H4 (cell line): ENCODE measurements at places on chromosomes 1 and 21. TPM values are rescaled to one million over a fixed set of nuclear protein-coding genes. Genes with fewer than 3 reads are reported as not detected.

GRCh38 chr21:44887126-44887806 is 13.8 kb upstream of the PTTG1IP start:
- DNase-seq: no peak

PTGER3 gene
- 0.50 and 2.4 TPM in 2 replicates for total RNA-seq

LINGO4 gene
- total RNA-seq: not detected in 2 replicates

AKR7A3 gene
- total RNA-seq: 0.31 TPM in 1 of 2 replicates, not detected in the other

DNA sequence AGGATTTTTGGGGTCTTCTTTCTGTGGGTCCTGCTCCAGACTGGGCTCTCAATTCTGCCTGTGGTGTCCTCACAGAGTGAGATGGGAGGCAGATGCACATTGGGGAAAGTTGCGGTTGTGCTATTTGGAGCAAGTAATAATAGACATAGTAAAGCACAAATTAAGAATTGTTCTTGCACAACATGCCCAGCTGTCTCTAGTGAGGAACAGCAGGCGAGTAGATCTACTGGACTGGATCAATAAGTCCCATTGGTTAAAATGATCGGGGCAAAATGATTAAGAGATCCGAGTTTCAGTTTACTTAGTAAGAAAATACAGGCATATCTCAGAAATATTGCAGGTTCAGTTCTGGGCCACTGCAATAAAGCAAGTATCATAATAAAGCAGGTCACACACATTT is 448.3 kb upstream of the PROX1 start:
- DNase-seq: no peak

STUM gene
- not detected in 2 replicates for total RNA-seq

DNA sequence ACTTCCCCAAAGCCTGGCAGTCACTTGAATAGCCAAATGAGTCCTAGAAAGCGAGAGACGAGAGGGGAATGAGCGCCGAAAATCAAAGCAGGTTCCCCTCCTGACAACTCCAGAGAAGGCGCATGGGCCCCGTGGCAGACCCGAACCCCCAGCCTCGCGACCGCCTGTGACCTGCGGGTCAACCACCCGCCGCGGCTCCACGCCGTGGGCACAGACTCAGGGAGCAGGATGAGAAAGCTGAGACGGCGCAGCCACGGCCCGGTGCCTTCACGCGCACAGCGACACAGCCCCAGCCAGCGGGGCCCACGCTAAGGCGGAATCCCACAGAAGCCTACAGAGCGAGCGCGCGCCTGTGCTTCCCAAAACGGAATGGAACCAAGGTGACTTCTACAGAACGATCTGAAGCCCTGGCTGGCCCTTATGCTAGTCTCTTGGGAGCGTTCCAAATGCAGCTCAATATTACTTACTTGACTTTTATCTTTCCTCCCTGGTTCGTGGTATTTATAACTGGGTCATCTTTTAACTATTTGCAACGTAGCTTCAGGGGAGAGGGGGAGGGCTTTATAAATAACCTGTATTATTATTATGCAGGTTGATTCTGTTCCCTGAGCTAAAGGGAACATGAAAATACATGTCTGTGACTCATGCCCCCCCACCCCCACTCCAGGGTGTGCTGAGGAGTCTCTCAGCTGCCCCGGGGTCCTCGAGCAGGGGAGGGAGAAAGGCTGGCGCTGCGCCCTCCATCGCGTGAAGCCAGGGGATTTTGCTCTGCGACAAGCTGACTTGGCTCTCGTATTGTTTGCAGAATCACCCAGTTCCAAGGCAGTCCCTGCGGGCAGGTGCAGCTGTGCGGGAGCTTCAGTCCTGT is 1.7 kb downstream of the TSPEAR start:
- no peak for DNase-seq

OR2T34 gene
- not detected in 2 replicates for total RNA-seq

PROX1 gene
- total RNA-seq: 0.14 and 0.21 TPM in 2 replicates

DNA sequence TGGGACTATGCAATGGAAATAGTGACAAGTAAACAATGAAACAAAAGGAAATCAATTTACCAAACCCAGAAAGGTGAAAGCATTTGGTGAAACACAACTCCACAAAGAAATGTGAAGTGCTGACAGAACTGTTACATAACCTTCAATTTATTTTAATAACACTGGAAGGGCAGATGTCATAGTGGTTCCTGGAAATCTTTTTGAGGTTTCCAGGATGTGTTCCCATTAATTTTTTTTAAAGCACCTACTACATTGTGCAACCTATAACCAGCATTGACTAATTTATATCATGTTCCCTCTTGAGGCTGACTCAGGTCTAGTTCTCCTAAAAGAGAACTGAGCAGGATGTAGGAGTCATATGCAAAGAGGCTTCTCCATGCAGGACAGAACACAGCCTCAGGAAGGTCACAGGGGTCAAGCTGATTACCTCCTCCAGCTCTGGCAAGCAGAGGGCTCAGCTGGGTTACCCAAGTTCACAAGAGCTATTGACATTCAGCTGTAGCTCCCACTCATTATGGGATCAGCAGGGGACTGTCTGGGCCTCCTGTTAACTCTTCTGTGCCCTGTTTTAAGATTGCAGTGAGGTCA is 157.1 kb upstream of the NRIP1 start:
- peak; percentile 56 for DNase-seq

DNA sequence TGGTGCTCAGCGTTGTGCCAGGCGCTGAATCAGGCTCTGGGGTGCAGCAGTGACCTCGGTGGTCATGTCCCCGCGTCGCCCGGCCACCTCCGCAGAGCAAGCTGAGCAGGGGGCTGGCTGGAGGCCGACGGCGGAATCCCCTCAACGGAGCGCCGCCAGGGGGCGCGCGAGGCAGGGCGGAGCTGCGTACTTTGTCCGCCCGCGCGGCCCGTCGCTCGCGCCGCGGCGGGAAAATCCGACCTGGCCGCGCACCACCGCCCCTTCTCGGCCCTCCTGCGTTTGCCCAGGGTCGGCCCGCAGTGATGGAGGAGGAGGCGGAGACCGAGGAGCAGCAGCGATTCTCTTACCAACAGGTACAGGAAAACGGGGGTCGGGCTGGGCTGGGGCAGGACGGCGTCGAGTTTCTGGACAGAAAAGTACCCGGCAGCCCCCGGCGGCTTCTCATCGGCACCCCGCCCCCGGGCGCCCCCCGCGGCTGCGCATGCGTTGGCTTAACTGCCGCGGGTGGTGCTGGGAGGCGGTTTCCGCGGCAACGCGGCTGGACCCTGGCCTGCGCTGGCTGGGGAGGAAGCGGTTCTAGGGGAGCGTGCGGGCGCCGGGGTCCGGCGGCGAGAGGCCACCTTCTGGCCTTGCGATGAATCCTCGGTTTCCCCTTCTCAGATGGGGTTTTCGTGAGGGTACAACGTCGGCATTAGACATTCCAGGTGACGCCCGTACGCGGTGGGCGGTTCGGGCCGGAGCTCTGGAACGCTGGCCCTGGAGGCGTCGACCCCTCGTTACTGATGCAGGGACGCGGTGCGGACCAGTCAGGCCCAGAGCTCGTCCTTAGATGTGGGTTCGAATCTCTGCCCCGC is at the start of gene CENPS:
Gene CENPS, plus strand, starts transcription at position 218 of the 854 bp plus-strand sequence. Its CDS starts 85 bp downstream, at position 303.
- DNase-seq: peak; percentile 60

DNA sequence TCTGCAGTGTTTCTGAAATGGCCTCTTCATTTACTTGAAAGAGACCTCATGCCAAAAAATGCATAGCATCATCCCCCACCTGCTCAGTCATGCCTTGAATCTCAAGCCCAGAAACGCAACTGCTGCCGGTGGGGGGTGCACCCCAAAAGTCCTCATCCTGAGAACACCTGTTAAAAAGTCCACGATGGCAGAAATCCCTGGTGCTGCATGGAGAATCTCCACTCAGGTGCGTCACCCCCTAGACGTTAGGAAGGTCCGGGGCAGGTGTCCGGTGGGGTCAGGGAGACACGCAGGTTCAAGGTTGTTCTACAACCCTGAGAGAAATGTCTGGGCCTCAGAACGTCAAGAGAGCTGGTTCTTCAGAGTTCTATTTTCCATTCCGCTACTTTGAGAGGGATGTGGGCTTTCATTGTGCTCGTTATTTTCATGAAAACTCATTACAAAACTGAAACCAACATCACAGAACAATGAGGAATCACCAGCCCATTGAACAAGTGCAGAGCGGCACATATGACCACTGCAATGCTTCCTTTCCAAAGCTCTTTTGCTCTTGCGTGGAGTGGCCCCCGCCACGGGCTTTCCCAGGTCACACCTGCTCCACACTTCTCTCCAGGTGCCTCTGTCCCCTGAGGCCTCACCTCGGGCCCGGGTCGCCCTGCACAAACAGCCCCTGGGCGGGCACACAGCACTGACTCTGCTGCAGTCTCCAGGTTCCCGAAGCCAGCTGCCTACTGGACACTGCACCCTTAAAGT is 201.9 kb downstream of the TOMM20 start:
- no peak for DNase-seq

GRCh38 chr1:24101796-24102586 is 9.9 kb downstream of the MYOM3 start:
- no peak for DNase-seq

GRCh38 chr21:41712201-41712600 is 54.7 kb downstream of the RIPK4 start:
- DNase-seq: no peak

DNA sequence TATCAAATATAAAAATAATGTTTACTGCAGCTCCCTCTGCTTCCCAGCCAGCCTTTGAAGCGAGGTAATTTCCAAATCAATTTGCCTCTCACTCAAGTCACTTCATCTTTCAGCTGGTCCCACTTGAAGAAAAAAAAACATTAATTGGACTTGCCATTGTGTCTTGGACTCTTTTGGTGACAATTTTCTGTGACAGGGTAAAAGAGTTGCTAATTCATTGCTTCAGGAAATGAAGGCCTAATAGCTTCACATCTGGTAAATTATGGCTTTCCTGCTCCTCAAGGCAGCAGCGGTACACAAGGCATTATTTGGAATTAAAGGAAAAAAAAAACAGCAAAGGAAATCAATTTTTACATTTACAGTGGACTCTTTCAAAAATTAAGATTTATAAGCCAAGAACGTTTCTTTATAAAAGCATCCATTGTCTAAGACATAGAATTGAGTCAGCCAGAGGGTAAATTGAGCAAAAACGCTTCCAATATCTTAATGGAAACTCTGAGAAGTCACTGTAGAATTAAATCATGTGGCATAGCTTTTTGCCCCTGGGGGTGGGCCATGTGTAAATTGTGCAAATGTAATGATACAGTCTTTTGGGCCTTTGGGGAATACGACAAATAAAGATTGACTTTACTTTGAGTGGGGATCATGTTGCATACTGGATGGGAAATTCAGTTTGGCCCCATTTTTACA is 102.5 kb downstream of the LYPLAL1 start:
- DNase-seq: no peak

FCER1A gene
- not detected in 2 replicates for total RNA-seq

- DNase-seq: peak; percentile 92
Measured at GRCh38 chr1:46223472-46223943, 20.4 kb downstream of the LURAP1 start.

GRCh38 chr1:36339215-36339614 is 15.8 kb upstream of the EVA1B start:
- DNase-seq: no peak

- DNase-seq: no peak
Measured at GRCh38 chr1:34050709-34051485, 114.1 kb downstream of the CSMD2 start.

GBP7 gene
- not detected in 2 replicates for total RNA-seq

DNA sequence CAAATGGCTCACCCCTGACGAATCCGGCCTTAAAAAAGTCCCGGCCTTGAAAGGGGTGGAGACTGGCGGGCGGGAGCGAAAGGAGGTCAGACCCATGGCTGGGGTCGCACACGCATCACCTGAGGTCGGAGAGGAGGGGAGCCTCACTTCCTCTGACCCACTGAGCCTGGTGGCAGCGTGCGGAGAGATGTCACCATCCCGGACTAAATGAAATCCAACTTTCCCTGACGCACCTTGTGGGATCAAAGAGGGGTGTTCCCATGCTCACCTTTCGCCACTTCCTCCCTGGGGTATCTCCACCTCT is 709 bp upstream of the SLC41A1 start:
- no peak for DNase-seq

OR2T11 gene
- not detected in 2 replicates for total RNA-seq

PLXNA2 gene
- 0.80 and 0.89 TPM in 2 replicates for total RNA-seq

GRCh38 chr1:161115132-161115711 is 2.6 kb downstream of the PFDN2 start:
- DNase-seq: peak; percentile 85

- DNase-seq: peak; percentile 8
Measured at GRCh38 chr1:102834688-102835320, 273.5 kb downstream of the COL11A1 start.

RCAN1 gene
- 43.7 and 52.2 TPM in 2 replicates for total RNA-seq

NOS1AP gene
- 0.17 TPM in 1 of 2 replicates, not detected in the other for total RNA-seq

DNA sequence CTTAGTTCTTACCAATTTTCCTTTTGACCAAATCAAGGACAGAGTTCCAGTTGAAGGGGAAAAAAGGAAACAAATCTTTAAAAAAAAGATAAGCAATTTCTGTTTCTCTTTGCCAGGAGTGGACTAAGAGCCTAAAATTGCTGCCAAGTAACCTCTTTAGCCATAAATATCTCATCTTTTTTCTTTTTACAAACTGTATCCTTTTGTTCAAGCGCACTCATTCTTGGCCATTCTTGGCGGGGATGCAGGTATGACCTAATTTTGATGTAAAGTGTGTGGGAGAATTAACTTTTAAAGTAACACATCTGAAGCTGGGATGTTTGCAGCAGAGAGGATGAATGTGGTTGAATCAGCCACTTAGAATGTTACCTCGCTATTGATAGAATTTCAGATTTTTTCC is 13.4 kb upstream of the KIF1B start:
- no peak for DNase-seq

HSPA6 gene
- 0.15 and 0.16 TPM in 2 replicates for total RNA-seq

SUSD4 gene
- total RNA-seq: 0.14 and 0.99 TPM in 2 replicates

- peak; percentile 67 for DNase-seq
Measured at GRCh38 chr1:27097484-27097917, 57.4 kb downstream of the SLC9A1 start.

ADGRL4 gene
- not detected in 2 replicates for total RNA-seq

- DNase-seq: no peak
Measured at GRCh38 chr1:222061711-222062359, 319.9 kb upstream of the DUSP10 start.

DNA sequence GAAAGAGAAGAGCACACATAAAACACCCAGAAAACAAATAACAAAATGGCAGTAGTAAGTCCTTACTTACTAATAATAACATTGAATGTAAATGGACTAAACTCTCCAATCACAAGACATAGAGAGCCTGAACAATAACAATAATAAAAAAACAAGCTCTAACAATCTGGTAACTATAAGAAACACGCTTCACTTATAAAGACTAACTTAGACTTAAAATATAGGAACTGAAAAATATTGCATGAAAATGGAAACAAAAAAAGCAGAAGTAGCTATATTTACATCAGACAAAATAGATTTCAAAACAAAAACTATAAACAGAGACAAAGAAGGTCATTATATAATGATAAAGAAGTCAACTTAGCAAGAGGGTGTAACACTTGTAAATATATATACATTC is 83.1 kb upstream of the LYPLAL1 start:
- DNase-seq: no peak

GRCh38 chr1:213884942-213885341 is 102.8 kb upstream of the PROX1 start:
- no peak for DNase-seq

CR1L gene
- not detected in 2 replicates for total RNA-seq
